ENCODE measurements at places on chromosomes 13 and 19.

GRCh38 chr19:7349961-7350711, 1.4 kb downstream of the ARHGEF18 start:
- no peak for DNase-seq

GRCh38 chr13:35736876-35737275, 260.4 kb upstream of the MAB21L1 start:
- peak; percentile 26 for DNase-seq

- DNase-seq = no peak
Observed at GRCh38 chr19:43662487-43662886, 7.5 kb downstream of the PLAUR start.

DNA sequence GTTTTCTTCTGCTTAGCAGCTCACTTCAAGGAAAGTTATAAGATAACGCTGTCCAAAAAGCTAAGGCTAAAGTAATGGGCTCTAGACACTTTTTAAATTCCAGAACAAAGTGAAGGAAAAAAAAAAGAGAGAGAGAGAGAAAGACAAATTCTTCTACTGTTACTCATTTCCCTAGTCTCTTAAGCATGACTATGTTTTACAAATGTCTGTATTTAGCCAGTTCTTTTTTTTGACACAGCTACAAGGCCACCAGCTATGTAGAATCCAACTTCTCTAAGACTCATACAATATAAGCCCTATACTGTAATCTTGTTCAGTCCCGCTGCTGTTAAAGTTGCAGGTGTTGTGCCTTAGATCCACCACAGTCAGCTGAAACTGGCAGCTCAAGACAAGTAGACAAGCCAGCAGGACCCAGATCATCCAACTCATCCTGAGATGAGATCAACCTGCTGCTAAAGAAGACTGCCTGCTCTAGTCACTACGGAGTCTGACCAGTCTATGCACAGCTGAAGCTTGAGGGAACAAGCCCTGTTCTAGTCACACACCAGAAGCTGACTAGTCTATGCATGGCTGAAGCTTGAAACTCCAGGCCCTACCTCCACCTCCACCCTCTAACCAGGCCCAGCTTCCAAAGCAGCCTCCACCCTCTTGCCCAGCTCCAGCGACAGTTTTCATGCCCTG, 10.3 kb upstream of the ZNF83 start:
- no peak for DNase-seq

GRCh38 chr13:74423434-74423833, 289.2 kb upstream of the KLF12 start:
- DNase-seq = no peak

- peak; percentile 58 for DNase-seq
Observed at GRCh38 chr19:29887442-29887855, 54.6 kb upstream of the URI1 start.
